ENCODE measurements at places on chromosomes 1 and 21.
A peak's percentile ranks its signal among the peaks of the same experiment; 100 is the strongest.

- no peak for DNase-seq
These were observed 103.6 kb downstream of the RYR2 start for GRCh38 chr1:237145379-237146135.

- no peak for DNase-seq
These were observed 3.8 kb upstream of the NPHP4 start for GRCh38 chr1:5995871-5996630.

GRCh38 chr1:164759144-164759920 lies 200.3 kb downstream of the PBX1 start:
- no peak for DNase-seq

GRCh38 chr1:169086603-169087455 lies 19.7 kb upstream of the ATP1B1 start:
- no peak for DNase-seq

DNA sequence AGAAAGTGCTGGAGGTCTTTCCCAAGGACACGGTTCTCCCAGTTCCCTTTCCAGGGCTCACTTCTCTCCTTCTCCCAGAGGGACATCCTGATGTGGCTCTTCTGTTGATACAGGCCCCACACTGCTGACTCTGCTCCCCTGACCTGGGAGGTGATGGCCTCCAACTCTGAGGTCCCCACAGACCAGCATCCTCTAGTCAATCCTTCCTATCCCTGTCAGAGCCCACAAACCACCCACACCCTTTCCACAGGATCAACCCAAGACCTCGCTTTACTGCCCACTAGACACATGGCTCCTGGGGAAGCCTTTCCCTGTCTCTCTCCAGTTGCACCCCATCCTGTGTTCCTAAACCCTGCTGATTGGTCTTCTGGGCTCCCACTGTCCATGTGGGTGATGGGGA lies 11.6 kb downstream of the SLAMF7 start:
- no peak for DNase-seq

- no peak for DNase-seq
These were observed 48.5 kb downstream of the FH start for GRCh38 chr1:241470908-241471590.

DNA sequence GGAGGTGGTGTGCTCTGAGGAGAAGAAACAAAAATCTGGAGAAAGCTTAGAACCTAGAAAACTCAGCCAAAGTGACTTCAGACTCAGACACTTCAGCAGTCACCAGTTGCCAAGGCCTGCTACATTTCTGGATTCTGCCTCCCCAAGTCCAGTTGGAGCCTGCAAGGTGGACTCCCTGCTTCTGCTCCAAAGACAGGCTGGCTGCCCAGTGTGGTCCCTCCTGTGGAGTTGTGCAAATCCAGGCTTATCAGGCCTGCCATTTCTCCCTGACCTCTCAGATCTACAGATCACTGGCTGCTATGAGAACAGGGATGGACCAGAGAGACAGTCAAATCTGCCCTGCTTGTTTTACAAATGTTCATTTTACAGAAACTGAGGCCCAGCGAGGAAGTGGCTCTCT lies 9.9 kb downstream of the CACHD1 start:
- DNase-seq, result no peak

DNA sequence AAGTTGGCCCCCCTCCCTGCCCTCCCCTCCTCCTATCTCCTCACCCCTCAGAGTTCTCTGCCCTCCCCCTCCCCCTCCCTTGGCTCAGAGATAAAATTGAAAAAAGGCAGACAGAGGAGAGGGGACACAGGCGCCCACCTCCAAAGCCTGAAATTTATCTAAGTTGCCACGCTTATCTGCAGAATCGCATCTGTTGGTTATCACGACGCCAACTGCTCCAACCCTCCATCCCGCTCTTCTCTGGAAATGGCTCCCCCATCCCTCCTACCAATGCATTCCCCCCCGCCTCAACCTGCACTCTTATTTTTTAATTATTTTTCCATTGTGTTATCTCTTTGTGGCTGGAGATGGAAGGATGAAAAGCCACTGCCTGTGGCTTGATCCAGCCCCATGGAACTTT lies 90.3 kb downstream of the TAS1R2 start:
- no peak for DNase-seq

GRCh38 chr1:16166117-16166516 lies 10.2 kb upstream of the EPHA2 start:
- DNase-seq, result no peak

DNA sequence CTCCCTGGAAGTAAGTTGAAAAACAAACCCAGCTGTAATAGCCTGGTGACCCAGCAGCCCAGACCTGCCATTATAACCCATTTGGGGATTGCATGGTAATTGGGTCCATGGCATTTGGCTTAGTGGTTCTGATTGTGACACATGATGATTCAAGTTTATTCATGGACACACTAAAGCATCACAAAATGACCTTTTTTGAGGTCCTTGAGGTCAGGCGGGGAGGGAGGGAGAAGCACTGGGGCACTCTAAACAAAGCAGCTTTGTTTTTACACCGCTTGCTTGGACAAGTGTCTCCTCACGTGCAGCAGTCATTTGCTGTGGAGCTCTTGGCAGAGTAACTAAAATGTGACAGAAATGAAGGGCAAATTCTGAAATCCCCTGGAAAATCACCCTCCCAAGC lies 241.0 kb upstream of the SGIP1 start:
- DNase-seq, result no peak

DNA sequence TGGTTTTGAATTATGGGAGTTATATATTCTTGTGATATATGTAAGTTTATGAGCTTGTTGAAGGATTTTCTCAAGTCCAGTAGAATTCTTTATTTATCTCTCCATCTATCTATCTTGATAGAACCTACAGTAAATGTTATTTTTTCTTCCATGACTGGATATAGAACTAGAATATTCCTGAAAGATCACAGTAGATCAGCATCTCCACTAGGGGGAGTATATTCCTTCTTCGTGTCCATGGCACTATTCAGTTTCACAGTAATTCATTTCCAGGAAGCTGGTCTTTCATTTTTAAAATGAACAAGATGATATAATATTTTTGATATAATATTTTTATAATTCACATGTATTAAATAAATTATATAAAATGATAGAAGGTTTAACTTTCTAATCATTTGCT lies 18.8 kb downstream of the TMPRSS15 start:
- DNase-seq, result no peak

DNA sequence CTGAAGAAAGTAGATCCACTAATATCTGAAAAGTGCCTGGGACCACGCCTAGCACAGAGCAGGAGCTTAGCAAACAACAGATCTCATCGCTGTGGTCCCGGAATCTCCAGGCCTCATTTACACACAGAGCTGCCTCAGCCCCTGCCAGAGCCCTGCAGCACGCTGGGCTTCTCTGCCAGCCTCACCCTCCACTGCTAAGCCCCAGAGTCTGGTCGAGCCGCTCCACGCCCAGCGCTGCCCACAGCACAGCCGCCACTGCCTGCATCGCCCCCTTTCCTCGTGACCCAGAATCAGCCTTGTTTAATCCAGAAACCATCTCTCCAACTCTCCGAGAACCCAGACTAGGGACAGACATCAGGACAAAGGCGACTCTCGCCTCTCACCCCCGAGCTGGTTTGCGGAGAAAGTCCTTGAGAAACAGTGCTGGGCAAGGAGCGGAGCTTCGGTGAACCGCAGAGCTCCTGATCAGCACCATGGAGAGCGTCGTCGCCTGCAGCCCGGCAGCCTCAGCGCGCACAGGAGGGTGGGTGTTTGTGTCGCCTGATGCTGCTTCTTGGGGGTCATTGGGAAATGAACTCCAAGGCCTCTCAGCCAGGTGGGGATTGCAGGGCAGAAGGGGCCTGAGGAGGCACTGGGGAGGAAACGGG lies 145.1 kb downstream of the NPHP4 start:
- no peak for DNase-seq

DNA sequence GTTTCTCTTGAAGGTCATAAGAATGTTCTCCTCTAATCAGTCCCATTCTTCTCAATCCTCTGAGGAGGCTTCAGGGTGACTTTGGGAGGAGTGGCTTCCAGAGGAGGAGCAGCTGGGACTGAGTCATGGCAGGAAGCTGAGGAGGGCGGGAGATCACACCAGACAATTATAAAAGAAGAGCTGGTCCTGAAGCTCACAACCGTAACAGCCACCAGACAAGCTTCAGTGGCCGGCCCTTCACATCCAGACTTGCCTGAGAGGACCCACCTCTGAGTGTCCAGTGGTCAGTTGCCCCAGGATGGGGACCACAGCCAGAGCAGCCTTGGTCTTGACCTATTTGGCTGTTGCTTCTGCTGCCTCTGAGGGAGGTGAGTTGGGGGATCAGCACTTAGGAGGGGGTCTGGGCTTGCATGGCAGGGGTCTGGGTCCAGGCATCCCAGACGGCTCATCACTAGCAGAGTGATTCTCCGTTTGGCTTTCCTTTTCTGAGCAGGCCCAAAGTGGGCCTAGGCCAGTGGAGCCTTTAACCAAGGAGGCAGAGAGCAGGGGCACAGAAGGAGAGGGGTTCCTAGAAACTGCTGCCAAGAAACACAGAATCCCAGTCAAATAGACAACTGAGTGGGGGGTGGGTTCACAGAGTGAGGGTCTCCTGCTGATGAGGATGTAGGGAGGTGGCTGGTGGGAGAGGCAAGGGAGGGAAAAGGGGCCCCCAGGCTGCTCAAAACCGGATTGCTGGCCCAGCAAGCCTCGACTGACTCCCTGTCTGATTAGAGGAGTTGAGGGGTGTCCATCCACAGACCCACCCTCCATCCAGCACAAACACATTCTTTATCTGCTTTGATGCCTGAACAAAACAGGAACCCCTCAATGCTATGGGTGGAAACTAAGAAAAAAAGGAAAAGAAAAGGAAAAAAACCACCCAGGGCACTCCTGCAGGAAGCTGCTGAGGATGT lies at the start of gene ECM1:
TSS of gene ECM1 (plus strand) at position 198 of the 953 bp plus-strand sequence. CDS start at position 299, 101 bp downstream.
- DNase-seq, result no peak

- DNase-seq, result peak; percentile 1
These were observed 42.9 kb upstream of the CD53 start for GRCh38 chr1:110829955-110830553.

All from activated naive CD8-positive, alpha-beta T cell treated with anti-CD3 and anti-CD28 coated beads for 36 hours (primary cell).